Esophagus squamous epithelium (tissue), 5 donors: ENCODE measurements at places on chromosomes 13 and 19.

- DNase-seq: no peak
Measured at GRCh38 chr13:48175185-48175584, 57.8 kb upstream of the ITM2B start.

- no peak for DNase-seq
Measured at GRCh38 chr13:51643882-51644281, 59.6 kb downstream of the WDFY2 start.

GRCh38 chr19:47762151-47762550, 16.4 kb upstream of the SELENOW start:
- no peak for DNase-seq

DNA sequence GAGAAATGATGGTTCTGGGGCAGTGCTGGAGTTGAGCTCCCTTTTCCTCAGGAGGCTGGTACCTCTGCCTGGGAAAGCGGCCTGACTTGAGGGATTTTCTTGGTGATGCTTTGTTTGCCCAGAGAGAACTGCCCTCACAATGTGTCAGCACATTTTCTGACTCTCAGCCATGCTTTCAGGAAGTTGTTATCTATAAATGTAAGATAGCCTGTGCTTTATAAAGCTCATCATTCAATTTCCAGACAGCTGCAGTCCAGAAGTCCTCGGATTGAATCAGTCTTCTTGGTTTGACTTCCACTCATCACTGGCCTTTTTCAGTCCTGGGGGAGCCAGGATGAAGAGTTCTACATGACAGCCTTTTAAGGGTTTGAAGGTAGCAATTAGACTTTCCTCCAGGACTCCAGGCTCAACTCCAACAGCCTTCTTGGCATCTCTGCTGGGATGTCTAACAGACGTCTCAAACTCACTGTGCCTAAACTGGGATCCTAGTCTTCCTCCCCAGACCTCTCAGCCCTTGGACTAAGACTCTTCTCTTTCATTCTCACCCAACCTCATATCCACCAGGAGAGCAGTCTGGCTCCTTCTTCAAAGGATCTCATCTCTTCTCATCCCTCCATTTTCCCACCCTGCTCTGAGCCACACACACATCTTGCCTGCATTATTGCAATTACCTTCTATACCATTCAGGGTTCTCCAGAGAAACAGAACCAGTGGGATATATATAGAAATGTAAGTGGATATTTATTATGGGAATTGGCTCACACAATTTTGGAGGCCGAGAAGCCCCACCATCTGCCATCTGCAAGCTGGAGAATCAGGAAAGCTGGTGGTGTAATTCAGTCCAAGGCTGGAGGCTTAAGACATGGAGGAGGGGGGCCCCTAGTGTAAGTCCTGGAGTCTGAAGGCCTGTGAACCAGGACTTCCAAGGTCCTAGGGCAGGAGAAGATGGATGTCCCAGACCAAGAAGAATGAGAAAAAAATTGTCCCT, 13.1 kb downstream of the ERICH6B start:
- no peak for DNase-seq

GRCh38 chr13:40402931-40403431, 263.5 kb downstream of the FOXO1 start:
- no peak for DNase-seq
